ENCODE measurements at places on chromosomes 2 and 18.
A peak's percentile ranks its signal among the peaks of the same experiment; 100 is the strongest.

- DNase-seq: no peak
Observed at GRCh38 chr2:184372484-184372883, 225.8 kb upstream of the ZNF804A start.

GRCh38 chr2:66105066-66105753 lies 329.7 kb upstream of the MEIS1 start:
- no peak for DNase-seq

- DNase-seq: no peak
Observed at GRCh38 chr2:216425008-216425787, 12.9 kb downstream of the SMARCAL1 start.

DNA sequence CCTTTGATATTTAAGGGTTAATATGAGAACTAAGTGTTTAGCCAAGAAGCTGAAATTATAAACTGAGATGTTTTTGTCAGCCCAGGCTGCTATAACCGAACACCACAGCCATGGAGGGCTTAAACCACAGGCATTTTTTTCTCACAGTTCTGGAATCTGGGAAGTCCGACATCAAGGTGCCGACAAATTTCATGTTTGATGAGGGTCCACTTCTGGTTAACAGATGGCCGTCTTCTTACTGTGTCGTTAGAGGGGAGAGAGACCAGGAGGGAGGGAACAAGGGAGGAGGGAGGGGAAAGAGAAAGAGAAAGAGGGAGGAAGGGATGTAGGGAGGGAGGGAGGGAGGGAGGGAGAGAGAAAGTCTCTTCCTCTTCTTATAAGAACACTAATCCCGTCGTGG lies 6.5 kb upstream of the CNDP2 start:
- no peak for DNase-seq

GRCh38 chr2:95053543-95053942 lies 28.0 kb downstream of the MAL start:
- DNase-seq: peak; percentile 25

- DNase-seq: no peak
Observed at GRCh38 chr2:42792087-42792582, 248 bp downstream of the HAAO start.

DNA sequence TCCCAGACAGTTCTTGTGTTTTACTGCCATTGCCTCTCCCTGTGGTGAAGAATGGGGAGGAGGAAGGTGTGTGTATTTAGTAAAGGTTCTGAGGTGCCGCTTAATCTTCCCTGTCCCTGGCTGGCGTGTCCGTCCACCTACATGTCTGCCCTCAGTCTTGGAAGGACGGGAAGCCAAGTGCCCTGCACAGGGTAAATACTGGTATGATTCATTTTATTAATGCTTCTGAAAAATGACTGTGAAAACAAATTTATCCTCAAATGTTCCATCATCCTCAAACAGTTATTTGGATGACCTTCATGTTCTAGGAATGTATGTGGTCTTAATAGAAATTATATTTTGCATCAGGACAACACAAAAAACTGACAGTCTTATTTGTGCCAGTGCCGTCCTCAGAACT lies 6.6 kb downstream of the EPAS1 start:
- no peak for DNase-seq

- DNase-seq: no peak
Observed at GRCh38 chr18:46289931-46290330, 185.7 kb downstream of the HAUS1 start.

DNA sequence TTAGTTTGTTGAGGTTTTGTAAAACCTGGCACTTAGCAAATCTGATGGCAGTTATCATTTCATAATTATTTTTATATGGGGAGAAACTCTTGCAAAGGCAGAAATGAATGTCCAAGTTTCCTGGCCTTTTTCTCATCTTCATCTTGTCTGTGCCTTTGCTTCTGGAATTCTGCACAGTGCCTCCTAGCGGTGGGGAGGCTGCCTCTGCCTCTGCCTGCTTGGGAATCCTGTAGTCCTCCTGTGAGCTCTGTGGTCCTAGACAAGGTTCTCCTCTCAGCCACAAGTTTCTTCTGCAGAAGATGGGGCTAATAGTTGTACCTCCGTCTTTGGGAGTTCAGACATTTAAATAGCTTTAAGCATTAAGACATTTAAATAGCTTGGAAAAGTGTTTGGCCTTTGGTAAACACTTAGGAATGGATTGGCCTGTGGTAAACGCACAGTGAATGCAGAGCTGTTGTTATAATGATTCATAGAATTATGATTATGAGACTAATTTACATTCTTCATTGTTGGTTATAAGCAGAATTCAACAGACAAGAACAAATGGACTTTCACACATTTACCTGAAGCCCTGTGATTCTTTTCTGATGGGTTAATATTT lies 101.2 kb downstream of the ZNF236 start:
- peak; percentile 73 for DNase-seq

- DNase-seq: peak; percentile 66
Observed at GRCh38 chr18:22846088-22846683, 86.9 kb upstream of the RBBP8 start.

DNA sequence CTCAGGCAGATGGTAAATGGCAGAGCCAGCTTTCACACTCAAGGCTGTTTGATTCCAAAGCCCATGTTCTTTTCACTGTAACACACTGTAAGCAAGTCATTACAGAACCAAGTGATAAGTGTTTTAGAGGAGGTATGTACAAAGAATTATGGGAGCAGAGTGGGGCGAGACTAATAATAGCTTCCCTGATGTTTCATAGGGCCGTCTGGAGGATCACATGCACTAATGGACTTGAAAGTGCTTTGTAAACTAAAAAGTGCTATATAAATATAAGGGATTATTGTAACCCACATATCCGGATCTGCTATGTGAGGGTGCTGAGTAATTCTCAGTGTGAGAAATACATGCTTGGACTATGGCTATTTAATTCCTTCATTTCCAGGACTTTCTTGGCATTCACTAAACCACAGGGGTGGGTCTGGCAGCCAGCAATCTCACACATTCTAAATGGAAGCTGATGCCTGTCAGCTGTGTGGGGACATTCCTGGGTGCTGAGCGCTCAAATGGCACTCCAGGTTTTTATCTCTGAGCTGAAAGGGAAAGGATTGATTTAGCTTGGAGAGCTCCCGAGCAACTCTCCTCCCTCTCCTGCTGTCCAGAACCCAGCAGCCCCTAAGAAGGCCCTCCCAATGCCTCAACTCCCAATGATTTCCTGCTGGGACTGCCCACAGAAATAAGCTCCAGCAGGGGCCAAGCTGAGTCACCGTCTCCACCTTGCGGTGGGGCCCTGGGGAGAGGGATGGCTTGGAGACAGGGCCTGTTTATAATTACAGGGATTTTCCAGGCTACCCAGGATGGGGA lies 222.8 kb downstream of the SOX11 start:
- DNase-seq: peak; percentile 79

- DNase-seq: no peak
Observed at GRCh38 chr18:77111951-77112746, 20.4 kb downstream of the MBP start.

GRCh38 chr2:148887350-148888002 lies 12.4 kb downstream of the KIF5C start:
- peak; percentile 60 for DNase-seq

DNA sequence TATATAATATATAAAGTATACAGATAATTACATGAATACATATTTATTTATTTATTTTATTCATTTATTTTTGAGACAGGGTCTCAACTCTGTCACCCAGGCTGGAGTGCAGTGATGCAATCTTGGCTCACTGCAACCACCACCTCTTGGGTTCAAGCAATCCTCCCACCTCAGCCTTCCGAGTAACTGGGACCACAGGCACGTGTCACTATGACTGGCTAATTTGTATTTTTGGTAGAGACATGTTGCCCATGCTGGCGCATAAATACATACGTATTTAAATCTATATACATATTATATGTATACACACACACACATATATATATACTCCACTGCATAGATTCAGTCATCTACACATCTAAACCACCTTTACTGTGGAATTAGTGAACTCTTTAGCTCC lies 20.6 kb upstream of the NDUFV2 start:
- DNase-seq: no peak

DNA sequence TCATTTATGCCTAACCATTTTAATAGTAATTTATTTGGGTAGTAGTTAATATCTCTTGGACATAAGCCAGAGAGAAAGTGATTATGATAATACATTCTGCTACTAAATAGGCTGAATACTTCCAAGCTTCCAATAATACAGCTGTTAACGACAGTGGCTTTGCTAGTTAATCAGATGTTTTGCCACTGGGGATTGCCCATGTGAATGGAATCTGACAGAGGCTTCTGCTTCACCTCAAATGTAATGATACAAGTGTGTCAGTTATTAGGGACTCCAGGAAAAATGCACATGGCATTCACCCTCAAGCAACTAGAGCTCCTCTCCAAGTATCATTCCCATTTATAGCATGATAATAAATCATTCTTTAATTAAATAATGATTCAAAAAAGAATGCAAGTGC lies 185.0 kb upstream of the TMEFF2 start:
- DNase-seq: peak; percentile 4

DNA sequence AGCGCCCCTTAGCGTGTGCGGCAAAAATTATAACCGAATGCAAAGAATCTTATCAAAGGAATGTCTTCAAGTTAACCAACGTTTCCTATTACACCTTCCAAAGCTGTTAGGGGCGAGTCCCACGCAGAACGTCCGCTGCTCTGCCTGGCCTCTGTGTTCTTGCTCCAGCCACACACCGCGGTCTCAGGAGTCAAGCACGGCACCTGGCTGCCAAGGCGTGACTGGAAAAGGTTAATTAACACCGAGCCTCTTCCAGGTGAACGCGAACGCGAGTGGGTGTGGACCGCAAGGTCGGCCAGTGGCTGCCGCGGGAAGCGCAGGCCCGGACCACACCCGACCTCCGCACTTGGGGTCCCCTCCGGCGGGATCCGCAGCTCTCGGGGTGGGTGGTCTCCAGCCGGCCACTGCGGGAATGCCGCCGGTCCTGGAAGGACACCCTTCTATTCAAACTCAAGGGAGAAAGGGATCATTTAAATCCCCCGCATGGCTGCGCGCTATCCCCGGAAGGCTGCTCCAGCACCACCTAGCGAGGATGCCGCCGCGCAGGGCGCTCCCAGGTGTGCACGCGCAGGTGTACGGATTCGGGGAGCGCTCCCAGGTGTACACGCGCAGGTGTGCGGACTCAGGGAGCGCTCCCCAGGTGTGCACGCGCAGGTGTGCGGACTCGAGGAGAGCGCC lies 830 bp downstream of the CYB5A start:
- DNase-seq: peak; percentile 95

- no peak for DNase-seq
Observed at GRCh38 chr2:173962583-173963110, 2.5 kb downstream of the SP3 start.

DNA sequence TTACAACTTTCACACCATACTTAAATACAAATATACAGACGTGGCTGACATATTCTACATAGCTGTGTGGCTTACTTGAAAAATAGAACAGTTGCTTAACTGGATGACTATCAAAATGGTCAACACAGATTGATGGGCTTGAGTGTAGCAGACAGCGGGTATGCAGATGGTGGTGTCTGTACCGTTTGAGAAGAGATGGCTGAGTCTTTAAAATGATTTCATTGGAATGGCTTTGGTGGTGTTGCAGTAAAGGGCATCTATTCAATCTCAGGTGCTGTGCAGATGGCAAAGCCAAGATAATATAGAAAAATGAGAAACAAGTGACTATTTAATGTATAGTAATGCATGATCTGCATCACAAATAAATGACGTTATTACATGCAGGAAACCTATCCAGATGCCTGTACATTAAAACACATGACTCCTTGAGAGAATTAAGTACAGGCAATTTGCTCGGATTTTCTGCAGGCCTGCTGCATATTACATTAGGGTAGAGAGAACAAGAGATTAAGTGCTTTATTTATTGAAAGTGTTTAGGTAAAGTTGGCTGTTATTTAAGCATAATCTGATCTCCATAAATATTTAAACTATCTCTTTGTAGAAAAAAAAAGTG lies 68.5 kb downstream of the AGPS start:
- no peak for DNase-seq

- peak; percentile 21 for DNase-seq
Observed at GRCh38 chr2:67879586-67880290, 183.1 kb downstream of the C1D start.

- peak; percentile 75 for DNase-seq
Observed at GRCh38 chr18:32019251-32019948, 775 bp downstream of the RNF125 start.

DNA sequence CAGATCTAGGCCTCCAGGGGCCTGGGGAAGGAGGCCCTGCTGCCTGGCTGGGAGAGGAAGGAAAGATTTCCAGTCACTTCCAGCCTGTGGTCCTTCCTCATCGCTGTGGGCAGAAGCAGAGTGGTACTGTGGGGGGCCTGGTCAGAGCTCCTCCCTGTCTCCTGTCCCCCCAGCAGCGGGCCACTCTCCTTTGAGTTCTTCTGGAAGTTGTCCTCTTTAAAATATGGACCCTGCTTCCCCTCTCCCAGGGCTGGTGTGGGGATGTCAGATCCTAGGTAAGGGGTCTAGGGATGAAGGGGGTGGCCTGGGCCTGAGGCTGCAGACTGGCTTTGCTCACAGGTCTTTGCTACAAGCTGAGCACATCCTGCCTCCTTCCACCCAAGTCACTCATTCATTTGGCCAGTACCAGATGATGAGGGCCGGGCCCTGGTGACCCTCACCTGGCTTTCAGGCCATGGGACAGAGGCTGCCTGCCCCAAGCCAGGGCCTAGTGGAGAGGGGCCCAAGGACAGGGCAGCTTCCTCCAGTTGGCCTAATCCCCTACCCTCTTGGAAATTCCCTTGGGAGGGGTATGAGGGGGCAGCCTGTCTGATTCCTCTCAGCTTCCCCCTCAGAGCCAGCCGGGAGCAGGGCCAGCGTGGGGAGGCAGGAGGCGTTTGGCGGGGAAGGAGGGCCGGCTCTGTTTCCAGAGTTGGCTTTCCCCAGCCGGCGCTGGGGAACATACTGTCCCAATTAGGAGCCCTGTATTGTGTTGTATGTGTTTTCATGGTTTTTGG lies 231.9 kb downstream of the DYSF start:
- no peak for DNase-seq

DNA sequence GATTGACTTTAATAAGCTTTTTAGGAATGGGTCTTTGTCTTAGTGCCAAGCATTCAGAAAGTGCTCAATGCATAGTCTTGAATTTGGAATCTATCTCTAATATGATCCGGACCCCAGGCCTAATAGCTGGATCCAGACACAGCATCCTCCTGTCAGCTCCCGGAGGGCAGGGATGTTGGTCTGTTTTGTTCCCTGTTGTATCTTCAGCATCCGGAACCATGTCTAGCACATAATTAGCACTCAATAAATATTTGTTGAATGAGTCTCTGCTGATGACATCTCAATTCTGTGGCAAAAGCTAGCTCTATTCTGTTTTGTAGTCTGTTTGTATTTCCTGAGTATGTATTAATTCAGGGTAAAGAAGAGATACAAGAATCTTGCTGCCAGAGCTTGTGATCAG lies 169.1 kb downstream of the DCDC2C start:
- DNase-seq: no peak

- peak; percentile 10 for DNase-seq
Observed at GRCh38 chr2:238182362-238182761, 21.1 kb downstream of the ILKAP start.

DNA sequence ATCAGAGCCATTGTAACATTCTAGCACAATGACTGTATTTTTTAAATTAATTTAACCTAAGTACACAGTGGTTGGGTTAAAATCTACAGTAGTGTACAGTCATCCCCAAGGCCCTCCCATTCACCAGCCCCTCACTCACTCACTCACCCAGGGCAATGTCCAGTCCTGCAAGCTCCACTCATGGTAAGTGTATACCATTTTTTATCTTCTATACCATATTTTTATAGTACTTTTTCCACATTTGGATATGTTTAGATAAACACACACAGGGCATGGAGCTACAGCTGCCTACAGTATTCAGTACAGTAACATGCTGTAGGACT lies 72.1 kb downstream of the COPS8 start:
- no peak for DNase-seq
